ENCODE measurements at places on chromosomes 5 and 9.

DNA sequence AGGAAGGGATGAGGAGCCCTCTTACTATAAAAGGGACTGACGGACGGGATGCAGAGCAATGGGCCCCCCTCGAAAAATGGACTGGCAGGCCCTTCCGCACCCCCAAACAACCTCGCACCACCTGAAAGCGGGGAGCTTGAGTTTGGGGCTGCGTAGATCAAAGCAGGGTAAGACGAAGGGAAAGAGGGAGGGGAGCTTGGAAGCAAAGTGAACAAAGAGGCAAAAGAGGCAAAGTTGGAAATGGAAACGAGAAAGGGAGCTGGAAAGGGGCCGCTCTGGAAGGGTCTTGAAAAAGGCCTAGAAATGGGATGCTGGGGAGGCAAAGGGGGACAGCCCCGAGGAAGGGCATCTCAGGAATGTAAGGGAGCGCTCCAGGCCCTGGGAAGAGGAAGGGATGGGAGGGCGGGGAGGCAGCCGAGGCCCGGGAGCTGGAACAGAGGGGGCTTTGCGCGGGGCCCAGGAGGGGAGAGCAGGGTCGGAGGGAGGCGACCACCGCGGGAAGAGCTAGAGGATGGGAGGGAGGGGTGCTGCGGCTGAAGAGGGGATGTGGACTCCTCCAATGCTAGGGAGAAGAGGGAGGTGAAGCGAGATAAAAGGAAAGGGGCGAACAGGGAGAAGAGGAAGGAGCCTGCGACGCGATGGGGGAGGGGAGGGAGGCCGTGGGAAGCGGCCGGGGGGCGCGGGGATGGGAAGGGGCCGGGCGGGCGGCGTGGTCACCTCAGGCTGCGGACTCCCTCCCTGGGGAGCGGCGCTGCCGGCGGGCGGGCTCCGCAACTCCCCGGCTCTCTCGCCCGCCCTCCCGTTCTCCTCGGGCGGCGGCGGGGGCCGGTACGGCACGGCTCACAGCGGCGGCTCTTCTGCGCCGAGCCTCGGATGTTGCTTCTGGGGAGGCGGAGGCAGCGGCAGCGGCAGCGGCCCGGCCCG, 577 bp downstream of the RNF145 start:
- DNase-seq: no peak

- DNase-seq: no peak
Observed at GRCh38 chr9:28563291-28563934, 990.1 kb upstream of the C9orf72 start.

DNA sequence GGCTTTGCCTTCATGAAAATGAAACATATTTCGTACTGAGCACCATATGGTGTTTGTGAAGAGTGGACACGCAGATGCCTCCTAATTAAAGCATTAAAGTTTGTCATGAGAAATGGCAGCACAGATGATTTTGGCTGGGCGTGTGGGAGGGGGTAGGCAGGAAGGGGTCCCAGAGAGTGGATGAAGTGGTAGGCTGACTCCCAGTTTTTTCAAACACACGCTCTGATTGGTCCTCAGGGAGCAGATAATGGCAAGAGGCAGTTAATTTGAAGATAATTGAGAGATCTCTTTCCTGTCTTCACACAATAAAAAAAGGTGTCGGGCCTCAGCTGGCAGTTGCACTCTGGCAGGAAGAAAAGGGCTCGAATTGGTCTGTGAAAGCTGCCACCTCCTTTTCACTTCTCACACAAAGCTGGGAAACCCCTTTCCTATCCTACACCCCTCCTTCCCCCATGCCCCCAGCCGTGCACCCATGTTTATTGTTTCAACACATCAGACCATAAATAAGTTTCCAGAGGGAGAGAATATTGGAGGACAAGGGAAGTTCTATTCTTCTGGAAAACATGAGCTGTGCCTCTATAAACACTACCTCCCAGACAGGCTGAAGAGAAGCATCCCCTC, 429.6 kb downstream of the ARHGEF28 start:
- no peak for DNase-seq

- peak; percentile 29 for DNase-seq
Observed at GRCh38 chr5:157308836-157309465, 43.0 kb downstream of the CYFIP2 start.

DNA sequence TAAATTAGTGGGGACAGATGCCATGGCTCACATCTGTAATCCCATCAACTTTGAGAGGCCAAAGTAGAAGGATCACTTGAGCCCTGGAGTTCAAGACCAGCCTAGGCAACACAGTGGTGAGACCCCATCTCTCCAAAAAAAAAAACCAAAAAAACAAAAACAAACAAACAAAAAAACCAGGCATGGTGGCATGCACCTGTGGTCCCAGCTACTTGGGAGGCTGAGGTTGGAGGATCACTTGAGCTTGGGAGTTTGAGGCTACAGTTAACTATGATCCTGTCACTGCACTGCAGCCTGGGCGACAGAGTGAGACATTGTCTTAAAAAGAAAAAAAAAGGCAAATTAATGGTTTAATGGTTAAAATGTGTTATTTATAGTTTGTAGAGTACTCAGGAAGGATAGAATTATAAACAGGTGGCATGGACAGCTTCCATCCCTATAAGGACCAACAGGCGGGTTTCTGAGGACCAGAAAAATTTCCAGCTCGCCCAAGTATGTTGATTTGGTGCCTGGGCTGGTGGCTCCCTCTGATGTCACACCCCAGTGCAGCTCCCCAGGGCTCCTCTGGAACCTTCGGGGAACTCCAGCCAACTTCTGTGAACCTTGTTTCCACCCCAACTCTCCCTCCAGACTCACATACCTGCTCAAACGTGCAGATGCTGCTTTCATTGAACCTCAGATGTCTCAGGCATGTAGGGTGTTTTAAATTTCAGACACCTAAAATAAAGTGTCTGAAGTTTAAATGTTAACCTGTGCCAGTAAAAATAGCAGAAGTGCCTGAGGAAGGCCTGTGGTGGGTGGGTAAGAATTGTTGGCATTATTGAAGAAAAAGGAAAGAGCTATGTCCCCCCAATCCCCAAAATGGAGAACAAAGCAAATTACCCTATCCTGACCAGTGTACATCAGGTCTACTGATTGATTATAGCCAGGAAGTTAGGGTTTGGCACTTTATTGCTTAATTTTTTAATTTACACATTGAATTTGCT, 69.0 kb downstream of the TRIO start:
- DNase-seq: no peak

- DNase-seq: no peak
Observed at GRCh38 chr9:94672811-94673487, 33.6 kb upstream of the FBP1 start.

GRCh38 chr5:149135536-149136201, 5.6 kb upstream of the ABLIM3 start:
- DNase-seq: no peak

GRCh38 chr9:97124256-97124655, 85.3 kb upstream of the CTSV start:
- DNase-seq: no peak

GRCh38 chr9:18798508-18799290, 234.3 kb downstream of the SAXO1 start:
- DNase-seq: no peak

DNA sequence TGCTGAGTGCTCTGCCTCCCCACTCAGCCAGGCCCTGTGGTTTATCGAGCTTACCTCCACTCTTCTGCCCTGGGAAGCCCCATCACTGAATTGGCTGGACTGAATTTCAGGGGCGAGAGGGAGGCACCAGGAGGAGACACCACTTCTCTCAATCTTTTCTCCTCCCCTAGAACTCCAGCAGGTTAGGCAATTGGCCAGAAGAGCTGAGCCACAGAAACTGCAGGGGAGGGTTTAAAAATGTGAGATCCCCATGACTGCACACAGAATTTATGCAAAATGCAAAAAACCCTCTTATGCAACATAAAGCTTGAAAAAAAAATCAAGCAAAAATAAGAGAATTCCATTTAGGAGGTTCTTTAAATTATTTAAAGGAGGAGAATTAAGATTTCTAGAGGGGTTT, 29.9 kb downstream of the TUT7 start:
- DNase-seq: no peak

GRCh38 chr5:139878093-139878492, 82.5 kb downstream of the PSD2 start:
- no peak for DNase-seq

DNA sequence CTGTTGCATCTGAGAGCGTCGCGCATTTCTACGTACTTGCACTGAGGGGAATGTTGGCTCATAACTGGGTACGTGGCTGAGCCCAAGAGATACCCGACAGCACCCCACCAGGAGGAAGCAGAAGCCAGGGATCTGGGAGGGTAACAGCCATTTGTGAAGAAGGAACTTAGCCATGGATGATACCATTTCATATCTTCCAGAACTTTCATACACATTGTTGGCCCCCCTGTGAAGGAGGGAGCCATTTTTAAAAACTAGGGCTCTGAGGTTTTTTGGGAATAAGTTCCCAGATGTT, 101.4 kb upstream of the SLC44A1 start:
- no peak for DNase-seq

- DNase-seq: peak; percentile 54
Observed at GRCh38 chr9:37747271-37747753, 6.3 kb upstream of the TRMT10B start.

- no peak for DNase-seq
Observed at GRCh38 chr9:106860721-106861639, 2.0 kb upstream of the ZNF462 start.

GRCh38 chr5:76175821-76176403, 92.7 kb downstream of the SV2C start:
- no peak for DNase-seq

DNA sequence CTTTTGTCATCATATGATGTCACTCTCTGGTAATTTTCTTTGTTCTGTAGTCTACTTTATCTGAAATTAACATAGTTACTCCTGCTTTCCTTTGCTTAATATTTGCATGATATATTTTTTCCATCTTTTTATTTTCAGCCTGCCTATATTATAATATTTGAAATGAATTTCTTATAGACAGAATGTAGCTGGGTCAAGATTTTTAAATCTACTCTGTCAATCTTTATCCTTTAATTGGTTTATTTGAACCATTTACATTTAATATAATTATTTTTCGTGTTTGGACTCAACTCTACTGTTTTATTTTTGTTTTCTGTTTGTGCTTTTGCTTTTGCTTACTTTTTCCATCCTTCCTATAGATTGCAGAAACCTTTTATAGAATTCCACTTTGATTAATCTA, 118.0 kb downstream of the FOXD1 start:
- no peak for DNase-seq

- peak; percentile 12 for DNase-seq
Observed at GRCh38 chr9:105385381-105385985, 62.4 kb upstream of the FSD1L start.

DNA sequence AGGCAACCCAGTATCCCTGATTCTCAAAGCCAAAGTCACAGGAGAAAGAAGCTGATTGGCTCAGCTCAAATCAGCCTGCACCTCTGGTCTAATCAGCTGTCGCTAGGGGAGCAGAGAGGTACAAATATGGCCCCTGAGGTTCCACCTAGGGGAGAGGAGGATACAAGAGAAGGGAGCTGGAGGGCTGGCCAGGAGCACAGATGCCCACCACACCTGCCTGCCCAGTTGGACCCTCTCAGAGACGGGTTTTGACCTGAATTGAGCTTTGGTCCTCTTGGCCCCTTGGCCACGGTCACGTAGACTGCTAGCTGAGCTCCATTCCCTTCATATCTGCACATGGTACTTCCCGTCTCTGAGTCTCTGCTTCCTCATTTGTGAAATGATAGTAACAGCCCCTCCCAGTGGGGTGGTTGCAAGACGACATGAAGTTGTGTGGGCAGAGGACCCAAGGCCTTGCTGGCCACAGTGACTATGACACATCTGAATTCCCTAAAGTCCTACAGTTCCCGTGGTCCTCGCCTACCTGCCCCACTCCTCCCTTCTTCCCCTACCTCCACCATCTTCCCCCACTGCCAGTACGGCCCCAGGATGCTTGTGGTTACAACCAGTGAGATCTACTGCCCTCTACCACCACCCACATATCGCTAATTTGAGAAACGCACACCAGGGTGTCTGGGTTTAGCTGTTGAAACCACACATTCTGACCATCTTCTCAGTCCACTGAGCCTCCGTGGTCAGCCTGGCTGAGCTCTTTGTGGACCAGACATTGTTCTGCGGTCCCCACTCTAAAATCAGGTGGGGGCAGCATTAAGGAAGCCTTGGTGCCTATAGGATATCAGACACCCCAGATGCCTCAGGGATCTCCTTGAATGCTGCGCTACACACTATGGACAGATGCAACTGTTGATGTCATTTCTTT, 60.3 kb upstream of the NEK6 start:
- peak; percentile 63 for DNase-seq

- DNase-seq: no peak
Observed at GRCh38 chr9:89926691-89927220, 321.9 kb downstream of the GADD45G start.

GRCh38 chr9:133528876-133529241, 4.1 kb upstream of the MYMK start:
- no peak for DNase-seq

- DNase-seq: no peak
Observed at GRCh38 chr9:38179965-38180364, 110.9 kb upstream of the SHB start.

DNA sequence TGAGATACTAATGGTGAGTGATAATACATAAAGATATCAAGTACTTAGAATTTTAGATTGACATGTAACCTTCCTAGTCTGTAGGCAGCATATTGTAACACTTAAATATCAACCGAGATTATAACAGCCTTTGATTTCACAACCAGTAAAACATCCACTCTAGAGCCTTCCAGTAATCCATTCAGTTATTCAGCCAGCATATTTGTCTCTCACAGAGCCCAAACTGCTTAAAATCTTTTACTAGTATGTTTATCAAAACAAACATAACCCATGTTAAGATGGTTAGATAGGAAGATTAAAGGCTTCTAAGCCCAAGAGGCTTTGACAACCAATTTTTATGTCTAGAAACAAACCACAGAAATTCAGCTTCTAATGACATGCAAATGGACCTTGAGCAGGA, 177.9 kb upstream of the FST start:
- DNase-seq: no peak

DNA sequence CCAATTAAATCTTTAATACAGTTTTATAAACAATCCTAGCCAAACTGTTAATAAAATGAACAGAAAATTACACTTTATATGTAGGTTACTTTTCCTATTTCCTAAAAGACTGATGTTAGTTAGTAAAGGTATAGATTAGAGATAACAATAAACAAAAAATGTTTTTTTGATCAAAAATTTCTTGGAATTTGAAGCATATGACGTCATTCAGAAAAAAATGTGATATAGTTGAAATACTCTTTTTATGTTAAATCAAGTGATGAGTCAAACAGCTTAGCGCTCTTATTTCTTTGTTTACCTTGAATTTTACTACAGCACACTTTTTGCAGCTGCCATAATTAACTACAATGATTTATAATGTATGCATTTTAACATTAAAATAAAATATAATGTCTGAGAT, 195.8 kb downstream of the SLC12A2 start:
- DNase-seq: no peak

- DNase-seq: no peak
Observed at GRCh38 chr5:170484459-170484831, 19.4 kb upstream of the KCNIP1 start.

Measured in T-cell (primary cell).